ENCODE measurements at places on chromosomes 7 and 10.
A peak's percentile ranks its signal among the peaks of the same experiment; 100 is the strongest.

GRCh38 chr10:80280071-80280800, 9.2 kb downstream of the MAT1A start:
- DNase-seq, result no peak

DNA sequence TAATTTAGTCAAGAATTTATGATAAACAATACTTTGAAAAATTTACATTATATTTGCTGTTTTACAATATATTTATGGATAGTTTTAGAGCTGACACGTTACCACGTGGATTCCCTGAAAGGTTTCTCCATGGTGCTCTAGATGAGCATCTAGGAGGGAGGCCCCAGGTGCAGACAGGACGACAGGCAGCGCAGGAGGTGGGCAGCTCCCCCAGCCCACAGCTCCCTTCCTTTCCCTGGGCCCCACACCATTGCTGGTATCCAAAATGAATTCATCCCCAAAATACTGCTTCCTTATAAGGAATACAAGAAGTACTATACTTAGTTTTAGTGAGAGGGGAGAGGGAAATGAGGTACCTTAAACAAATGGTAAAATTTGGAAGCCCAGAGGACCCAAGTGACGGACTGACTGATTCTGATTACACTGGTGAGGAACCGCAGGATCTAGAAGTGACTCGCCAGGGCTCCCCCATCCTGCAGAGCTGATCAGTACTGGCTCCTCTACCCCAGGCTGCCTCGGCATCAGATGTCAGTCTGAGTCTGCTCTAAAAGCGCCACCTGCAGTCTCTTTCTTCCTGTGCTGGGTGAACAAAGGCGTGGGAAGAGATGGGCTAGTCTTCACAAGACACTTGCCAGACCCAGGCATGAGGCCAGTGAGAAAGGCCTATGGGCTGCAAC, 89.2 kb downstream of the DLG5 start:
- peak; percentile 29 for DNase-seq

DNA sequence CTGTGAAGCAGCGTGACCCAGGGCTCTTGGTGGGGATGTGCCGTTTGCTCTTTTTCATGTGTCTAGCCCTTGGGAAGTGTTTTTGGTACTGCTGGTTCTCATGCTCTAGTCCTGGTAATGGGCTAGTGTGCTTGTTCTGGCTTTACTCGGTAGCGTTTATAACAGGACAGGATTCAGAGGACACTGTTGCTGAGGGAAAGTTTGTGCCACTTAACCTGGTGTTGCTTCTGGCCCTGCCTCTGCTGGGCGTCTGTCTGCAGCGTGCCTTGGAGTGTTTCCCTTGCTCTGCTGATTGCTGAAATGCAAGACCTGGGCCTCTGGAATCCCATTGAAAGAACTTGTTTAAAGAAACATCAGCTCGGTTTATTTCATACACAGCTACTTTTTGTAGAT, 35.0 kb downstream of the INPP5A start:
- DNase-seq, result no peak

- DNase-seq, result no peak
Observed at GRCh38 chr10:71509444-71509843, 112.7 kb downstream of the CDH23 start.

DNA sequence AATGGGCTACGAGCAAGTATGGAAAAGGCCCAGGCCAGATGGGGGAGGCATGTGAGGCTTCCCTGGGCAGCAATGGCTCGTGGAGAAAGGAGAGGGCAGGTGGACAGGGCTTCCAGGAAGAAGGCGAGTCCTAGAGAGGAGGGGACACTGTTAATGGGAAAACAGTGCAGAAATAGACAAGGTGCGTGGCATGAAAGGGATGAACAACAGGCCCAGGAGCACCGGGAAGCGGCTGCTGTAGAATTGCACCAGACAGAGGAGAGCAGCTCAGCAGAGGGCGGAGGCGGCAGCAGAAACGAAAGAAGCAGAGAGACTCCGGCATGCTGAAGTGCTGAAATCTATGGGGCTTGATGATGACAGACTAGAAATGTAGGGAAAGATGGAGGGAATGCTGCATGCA, 102.1 kb downstream of the PIP4K2A start:
- DNase-seq, result no peak

DNA sequence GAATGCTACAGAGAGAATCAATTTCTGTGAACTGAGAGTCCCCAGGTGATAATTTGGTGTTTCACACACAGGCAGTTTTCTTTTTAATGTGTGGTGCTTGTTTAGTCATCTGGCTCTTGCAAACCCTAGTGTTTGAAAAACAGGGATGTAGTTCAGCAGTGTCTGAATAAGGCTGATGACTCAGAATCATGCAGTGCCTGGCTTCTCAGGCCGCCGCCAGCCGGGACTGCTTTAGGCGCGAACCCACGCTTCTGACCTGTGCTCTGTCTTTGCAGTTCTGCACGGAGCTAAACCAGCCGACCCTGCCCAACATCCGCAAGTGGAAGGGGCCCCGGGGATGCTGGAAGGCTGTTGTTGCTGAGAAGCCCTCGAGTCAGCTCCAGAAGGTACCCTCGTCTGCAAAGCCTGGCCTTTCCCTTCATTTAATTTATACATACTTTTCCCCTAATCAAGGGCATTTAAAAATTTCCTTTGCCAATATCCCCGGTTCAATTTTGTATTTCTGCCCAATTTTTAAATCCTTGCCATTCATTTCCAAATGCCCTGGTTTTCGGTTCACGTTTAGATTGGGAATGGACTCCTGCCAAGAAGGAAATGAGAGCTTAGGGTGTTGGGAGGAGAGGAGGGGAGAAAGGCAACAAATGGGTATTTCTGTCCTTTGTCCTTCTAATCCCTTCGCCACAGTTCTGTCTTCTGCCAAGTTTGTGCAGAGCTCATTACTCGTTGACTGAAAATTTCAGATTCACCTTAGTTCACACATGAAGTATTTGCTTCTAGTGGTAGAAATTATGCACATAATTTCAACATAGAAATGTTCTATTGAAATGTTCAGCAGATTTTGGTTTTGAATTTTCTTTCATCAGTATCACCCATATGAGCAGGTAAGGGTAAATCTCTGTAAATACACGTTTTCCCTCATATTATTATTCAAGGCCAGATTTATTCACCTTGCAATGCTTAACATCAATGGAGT, 108.5 kb upstream of the ANLN start:
- no peak for DNase-seq

- DNase-seq, result no peak
Observed at GRCh38 chr10:95241533-95241932, 47.5 kb downstream of the ACSM6 start.

GRCh38 chr7:143223784-143224183, 1.9 kb downstream of the TAS2R40 start:
- no peak for DNase-seq

DNA sequence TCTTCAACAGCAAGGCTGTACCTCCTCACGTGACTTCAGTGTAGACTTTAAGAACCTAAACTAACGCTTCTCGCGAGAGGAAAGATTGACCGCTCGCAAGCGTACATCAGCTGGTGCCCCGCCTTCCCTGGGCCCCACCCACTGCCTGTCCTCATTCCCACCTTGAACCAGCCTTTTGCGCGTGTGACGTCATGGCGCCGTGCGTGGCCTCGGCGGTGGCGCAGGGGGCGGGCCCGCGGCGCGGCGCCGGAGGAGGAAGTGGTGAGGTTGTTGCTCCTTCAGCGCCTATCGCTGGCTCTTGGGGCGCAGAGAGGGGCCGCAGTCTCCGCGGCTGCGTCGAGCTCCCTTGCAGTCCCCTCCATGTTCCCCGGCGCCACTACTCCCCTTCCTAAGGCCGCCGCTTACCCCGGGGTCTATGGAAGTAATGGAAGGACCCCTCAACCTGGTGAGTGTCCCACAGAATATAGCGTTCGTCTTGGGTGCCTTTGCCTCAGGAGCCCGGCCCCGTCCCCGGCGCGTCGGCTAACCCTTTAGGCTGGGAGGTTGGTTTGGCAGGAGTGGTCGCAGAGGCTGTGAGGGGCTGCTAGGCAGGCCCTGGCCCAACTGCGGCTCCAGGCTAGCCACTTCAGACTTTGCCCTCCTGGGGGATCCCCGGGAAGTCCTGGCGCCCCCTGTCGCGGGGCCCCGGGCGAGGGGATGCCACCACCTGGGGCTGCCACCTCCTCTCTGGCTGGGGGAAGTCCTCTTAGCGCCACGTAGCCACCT, at the start of gene NRBF2:
Gene NRBF2, plus strand, starts transcription at position 273 of the 765 bp plus-strand sequence. Its CDS starts 143 bp downstream, at position 416.
- peak; percentile 94 for DNase-seq

- DNase-seq, result no peak
Observed at GRCh38 chr7:113367041-113367586, 248.8 kb upstream of the SMIM30 start.

- DNase-seq, result no peak
Observed at GRCh38 chr7:70415179-70415972, 716.6 kb upstream of the GALNT17 start.

- no peak for DNase-seq
Observed at GRCh38 chr7:135601182-135601581, 43.5 kb downstream of the NUP205 start.

GRCh38 chr10:125455431-125455830, 227.5 kb downstream of the TEX36 start:
- DNase-seq, result no peak

Measured in activated T-cell treated with anti-CD3 and anti-CD28 coated beads for 1 hour (primary cell).